Urinary bladder (tissue), 4 donors: ENCODE measurements at places on chromosomes 5 and 9. TPM values are rescaled to one million over a fixed set of nuclear protein-coding genes. Genes with fewer than 3 reads are reported as not detected.

DNA sequence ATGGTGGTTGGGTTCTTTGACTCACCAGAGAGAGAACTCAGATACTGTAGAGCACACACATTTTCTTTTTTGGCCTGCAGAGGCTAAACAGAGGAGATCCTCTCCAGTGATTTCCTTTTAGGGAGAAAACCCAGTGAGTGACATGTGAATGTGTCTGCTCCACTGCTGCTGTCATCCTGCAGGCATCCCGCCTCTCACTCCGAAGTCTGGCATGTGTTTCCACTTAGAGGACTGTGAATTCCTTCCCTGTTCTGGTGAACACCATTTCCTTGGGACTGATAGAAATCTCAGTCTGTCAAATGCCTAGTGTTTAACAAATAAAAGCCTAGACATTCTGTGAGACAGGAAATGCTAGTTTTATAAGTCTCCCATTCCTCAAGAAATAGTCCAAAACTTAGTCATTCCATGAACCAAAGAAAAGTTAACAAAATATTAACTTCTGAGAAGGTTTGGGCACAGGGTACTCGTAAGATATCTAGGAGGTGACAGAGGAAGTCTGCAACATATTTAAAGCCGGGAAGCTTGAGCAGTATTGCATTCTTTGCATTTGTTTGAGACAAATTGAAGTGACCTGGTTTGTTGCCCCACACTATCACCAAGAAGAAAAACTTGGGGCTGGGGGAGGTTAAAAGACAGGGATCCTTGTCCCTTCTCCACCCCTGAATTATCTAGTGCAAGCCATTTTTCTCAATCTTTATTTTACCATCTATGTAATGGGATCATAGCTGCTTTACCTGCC, 74.9 kb upstream of the NIPAL4 start:
- peak; percentile 52 for DNase-seq

DHFR gene
- total RNA-seq: 30.5 TPM

DNA sequence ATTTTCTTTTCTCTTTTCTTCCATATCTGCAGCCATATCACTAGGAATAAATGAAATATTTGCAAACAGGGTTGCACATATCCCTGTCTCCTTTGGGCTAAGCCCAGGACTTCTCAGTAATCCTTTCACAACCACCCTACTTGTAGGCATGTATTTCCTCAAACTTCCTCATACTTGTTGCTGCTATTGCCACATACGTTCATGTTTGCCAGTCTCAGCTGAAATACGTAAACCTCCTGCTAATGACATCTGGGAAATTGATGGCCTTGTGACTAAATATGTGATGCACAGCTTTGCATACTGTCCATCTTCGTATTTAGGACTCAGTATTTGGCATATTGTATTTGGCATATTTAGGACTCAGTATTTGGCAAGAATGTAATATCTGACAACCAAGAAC, 224.6 kb downstream of the PLK2 start:
- no peak for DNase-seq

GRCh38 chr5:10621832-10622231, 58.0 kb downstream of the ANKRD33B start:
- no peak for DNase-seq

C6 gene
- 1.1 TPM for total RNA-seq

DNA sequence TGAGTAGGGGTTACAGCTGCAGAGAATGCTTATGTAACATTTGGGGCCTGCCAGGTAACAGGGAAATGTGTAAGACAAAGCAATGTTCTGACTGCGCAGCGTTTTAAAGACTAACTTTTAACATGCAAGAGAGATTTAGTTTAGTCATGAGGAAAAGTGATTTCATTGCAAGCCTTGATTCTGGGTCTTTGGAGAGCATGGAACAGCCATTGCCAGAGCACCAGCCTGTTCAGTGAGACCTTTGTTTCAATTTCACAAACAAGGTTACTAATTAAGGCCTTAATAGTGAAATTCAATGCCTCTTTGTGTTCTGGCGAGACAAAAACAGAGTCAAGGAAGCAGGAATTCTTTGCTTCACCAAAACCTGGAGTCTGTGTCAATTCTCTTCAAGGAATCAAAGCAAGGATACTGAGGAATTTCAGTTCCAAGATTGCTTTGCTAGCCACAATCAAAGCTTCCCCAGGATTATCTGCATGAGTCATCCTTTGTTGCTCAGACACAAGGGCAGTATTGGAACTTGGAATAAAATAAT, 14.4 kb downstream of the CKMT2 start:
- no peak for DNase-seq

DNA sequence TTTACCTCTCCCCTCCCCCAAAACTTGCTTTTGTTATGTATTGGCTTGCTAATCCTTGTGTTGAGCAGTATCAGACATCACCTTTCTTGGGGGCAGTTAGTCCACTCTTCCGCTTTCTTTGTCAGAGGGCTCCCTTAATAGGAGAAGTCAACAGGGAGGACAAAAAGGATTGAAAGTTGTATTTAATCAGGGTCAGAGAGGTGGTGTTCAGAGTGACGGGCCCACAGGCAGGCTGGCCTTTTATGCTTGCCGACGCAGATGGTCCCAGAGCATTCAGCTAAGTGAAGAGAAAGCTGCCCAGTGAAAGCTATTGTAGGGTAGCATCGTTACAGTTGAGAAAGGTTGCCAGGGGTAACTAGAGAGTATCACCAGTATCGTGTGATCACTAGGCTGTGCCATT, 131.1 kb downstream of the ZCCHC7 start:
- DNase-seq: no peak

DNA sequence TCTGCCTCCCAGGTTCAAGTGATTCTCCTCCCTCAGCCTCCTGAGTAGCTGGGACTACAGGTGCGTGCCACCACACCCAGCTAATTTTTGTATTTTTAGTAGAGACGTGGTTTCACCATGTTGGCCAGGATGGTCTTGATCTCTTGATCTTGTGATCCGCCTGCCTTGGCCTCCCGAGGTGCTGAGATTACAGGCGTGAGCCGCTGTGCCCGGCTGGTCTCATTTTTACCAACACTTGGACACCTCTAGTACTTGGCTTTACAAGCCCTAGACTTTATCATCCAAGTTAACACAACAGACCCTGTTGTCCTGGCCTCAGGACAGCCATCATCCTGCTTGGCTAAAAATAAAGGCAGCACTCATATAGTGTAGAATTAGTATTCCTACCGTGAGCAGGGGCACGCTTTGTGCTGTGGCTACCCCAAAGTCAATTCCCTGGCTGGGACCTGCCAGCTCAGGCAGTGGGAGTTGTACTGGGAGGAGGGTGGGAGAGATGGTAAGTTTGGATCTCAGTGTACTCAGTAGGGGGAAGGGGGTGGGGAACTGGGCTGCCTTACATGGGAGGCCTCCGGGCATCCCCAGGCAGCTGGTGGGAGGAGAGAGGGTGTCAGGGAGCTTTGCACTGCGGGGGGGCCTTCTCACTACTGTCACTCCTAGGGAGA, 6.6 kb downstream of the PDZD2 start:
- no peak for DNase-seq

FBN2 gene
- total RNA-seq: 138 TPM

FAT2 gene
- 5.0 TPM for total RNA-seq

GRCh38 chr9:136952321-136952850, 313 bp downstream of the LCN12 start:
- no peak for DNase-seq

DNA sequence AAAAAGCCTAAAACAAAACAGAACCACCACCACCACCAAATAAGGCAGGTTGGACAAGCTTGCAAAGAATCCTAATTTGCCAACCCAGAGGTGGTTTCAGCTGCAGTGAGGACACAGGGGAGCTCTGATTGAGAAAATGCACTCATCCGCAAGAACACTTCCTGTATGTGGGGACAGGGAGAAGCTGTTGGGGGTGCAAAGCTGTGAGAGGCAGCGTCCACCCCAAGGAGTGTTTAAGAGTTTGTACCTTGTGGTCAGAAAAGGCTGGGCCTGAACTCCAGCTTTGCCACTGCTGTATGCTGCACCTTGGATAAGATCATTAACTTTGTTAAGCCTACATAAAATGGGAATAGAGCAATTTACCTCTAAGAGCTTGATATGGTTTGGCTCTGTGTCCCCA, 511.7 kb downstream of the BNC2 start:
- DNase-seq: no peak

DNA sequence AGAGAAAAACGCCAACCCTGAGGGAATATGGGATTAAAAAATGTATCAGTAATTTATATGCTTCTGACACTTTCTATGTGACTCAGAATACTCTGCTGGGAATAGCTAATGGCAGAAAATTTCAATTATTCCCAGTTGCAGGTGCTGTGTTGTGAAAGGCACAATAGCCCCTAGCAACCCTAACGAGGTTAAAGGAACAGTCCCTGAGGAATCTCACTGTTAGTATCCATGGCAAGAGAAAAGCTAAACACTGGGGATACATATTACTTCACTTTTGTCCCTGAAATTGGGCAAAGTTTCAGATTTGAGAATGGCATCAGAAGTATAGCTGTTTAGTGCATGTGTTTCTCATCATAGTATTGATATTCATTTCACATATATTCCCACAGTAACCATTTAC, 555.0 kb downstream of the RAB3C start:
- DNase-seq: no peak

OR1Q1 gene
- not detected for total RNA-seq

- DNase-seq: no peak
Observed at GRCh38 chr5:146009020-146009419, 72.6 kb downstream of the SH3RF2 start.

DNA sequence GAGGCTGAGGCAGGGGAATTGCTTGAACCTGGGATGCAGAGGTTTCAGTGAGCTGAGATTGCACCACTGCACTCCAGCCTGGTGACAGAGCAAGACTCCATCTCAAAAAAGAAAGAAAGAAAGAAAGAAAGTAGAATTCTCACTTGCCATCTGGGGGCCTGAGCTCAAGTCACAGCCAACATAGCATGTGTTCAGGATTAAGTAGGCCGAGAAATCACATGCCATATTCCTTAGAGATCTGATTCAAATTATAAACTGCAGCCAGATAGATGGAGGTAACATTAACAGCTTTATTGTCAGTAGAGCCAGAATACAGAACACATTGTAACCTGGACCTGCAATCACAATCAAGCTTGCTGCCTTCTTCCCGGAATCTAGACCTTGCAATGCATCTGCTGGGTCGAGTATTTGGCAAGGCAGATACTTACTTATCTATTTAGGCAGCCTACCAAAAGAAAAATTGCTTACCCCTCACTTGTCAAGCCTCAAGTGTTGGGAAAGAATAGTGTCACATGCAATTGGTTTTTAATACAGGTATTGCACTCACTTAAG, 173.7 kb downstream of the CPLANE1 start:
- DNase-seq: no peak

DNA sequence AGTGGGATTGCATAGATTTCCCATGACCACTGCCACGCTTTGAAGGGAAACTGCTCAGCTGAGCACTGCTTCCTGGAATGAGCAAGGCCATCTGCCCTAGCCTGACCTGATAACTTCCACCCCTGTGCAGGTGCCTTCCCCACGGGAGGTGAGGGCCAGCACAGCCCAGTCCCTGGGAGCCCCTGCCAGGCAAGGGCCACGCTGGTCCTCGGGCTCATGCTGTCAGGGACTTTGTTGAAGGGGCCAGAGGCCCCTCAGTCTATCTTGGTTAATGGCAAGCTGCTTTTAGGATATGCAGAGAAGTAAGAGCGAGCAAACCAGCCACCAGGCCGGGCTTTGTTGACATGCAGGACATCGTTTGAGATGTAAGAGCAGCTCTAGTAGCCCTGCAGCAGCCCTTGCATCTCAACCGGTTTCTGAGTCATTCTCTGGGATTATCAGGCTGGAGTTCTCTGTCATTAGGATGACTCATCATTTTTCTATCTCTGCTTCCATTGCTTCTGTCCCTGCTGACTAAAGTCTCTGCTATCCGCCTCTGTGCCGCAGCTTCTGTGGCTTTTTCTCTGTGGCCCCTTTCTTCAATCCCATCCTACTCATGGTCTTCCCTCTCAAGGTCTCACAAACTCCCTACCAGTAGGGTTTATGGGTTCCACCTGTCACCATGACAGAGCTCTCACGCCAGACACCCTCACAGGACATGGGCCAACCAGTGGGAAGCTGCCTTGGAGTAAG, 30.6 kb upstream of the IQGAP2 start:
- no peak for DNase-seq

GRCh38 chr5:60690326-60690725, 9.6 kb downstream of the DEPDC1B start:
- DNase-seq: no peak

ECSCR gene
- 23.8 TPM for total RNA-seq

DNA sequence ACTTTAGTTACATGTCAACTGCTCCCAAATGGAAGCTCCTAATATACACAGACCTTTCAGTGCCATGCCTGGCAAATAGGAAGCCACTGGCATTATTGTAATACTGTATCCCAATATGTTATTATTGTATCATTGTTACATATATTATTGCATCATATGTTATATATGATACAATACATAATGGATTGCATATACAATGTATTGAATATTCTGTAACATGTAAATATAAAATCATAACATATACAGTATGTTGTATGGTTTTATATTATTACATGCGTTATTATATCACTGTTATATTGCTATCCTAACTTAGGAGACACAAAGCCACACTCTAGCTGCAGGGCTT, 38.5 kb downstream of the RAPGEF1 start:
- no peak for DNase-seq

- DNase-seq: no peak
Observed at GRCh38 chr9:122091682-122092592, 1.2 kb downstream of the TTLL11 start.

- no peak for DNase-seq
Observed at GRCh38 chr5:108862211-108862610, 114.5 kb downstream of the FER start.

DNA sequence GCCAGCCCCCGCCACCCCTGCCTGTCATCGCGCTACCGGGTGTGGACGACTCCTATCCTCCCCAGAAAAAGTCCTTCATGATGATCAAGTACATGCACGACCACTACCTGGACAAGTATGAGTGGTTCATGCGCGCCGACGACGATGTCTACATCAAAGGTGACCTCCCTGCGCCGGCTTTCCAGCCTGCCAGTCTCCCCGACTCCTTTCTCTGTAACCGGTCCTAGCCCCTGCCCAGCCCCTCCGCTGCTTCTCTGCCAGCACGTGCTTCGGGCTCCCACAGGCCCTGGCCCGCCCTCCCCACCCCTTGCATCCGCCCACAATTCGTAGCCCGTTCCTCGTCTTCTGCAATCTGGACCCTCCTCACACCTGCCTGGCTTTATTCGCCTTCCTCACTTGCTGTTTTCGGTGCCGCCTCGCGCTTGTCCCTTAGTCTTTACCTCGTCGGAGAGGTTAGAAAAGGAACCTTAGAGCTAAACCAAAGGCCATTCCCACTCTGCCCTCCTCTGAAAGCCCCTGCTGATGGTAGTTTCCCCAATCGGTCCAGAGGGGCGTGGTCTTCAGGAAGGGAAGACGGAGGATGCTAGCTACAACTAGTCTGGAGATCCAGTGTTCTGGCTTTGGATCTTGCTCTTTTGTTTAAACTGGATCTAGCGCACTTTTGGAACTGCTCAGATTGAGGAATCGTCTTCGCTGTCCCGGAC, 1.4 kb downstream of the CHSY3 start:
- no peak for DNase-seq

DNA sequence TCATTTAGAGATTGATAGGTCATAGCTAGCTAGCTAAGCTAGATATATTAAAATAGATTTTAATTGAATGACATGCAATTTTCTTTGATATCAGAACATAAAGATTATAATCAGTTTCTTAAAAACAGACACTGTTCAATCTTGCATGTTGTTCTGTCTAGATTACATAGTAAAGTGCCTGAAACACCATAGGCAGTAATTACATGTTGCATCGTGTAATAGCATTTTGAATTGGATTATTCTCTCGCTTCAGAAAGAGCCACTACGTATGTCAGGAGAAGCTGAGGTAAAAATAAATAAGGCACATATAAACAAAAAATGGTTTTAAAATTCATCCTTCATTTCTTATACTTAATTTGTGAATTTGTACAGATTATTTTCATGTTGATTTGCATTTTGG, 148.0 kb upstream of the CDH12 start:
- DNase-seq: no peak
